ENCODE measurements at places on chromosomes 12 and 14.

- peak; percentile 93 for DNase-seq
Measured at GRCh38 chr14:105300542-105301102, at the start of gene BRF1. BRF1 (minus strand) TSS chr14:105301001; CDS start chr14:105300629, 372 bp downstream.

- no peak for DNase-seq
Measured at GRCh38 chr14:24395609-24396582, 2.9 kb upstream of the NYNRIN start.

DNA sequence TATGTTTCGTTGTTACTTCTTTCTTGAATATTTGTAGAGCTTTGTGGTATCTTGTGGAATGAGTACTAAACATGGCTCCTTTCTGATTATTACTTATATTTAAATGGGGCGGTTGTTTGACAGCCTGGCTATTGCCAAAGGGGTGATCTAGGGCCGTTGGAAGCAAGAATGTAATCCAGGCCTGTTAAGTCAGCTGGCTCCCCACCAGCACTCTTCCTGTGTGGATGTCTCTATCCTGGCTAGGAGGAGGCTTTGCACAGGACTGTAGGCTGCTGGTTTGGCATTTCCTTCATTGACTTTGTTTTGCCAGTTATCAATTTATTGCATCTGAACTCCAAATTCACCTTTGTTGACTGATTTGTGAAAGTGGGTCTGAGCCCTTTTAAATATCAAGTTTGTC, 5.6 kb downstream of the FAM234B start:
- no peak for DNase-seq

GRCh38 chr12:30877105-30877875, 49.3 kb upstream of the TSPAN11 start:
- no peak for DNase-seq

DNA sequence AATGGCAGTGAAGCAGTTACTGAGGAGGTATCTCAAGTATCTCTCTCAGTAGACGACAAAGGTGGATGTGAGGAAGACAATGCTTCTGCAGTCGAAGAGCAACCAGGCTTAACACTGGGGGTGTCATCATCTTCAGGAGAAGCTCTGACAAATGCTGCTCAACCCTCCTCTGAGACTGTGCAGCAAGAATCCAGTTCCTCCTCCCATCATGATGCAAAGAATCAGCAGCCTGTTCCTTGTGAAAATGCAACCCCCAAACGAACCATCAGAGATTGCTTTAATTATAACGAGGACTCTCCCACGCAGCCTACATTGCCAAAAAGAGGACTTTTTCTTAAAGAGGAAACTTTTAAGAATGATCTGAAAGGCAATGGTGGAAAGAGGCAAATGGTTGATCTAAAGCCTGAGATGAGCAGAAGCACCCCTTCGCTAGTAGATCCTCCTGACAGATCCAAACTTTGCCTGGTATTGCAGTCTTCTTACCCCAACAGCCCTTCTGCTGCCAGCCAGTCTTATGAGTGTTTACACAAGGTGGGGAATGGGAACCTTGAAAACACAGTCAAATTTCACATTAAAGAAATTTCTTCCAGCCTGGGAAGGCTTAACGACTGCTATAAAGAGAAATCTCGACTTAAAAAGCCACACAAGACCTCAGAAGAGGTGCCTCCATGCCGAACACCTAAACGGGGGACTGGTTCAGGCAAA, 216.6 kb downstream of the AKAP6 start:
- DNase-seq = no peak

DNA sequence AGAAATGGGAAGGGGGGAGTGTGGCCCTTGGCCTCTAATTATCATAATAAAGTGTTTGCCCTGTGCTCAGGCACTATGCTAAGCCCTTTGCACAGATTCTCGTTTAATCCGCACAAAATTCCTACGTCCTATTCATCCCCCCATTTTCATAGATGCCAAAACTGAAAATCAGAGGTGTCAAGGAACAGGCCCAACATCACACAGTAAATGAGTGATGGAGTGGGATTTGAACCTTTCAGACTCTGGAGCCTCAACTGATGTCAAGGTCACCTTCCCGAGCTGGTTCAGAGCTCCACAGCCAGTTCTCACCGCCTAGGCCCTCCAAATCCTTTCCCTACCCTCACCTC, 80.7 kb downstream of the IRF2BPL start:
- DNase-seq = no peak

- peak; percentile 77 for DNase-seq
Measured at GRCh38 chr14:93939304-93940229, 12.4 kb downstream of the FAM181A start.

DNA sequence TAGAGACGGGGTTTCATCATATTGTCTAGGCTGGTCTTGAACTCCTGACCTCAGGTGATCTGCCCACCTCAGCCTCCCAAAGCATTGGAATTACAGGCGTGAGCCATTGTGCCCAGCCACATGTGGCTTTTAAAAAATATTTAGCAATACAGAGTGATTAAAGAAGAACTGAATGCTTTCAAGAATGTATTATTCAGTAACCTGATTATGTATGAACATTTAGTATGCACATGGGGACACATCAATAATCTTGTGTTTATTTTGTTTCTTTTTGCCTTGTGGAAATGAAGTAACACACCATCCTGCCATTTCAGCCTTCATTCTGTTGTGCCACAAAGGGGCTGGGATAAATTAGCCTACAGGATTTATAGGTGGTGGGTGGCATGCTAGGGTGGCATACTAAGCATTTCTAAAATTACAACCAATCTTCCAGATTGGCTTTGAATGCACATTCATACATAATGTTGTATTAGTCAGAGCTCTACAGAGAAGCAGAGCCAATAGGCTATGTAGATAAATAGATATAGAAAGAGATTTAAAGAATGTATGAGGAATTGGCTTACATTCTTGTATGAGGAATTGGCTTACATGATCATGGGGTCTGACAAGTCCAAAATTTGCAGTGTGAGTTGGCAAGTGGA, 25.5 kb upstream of the TXNRD1 start:
- DNase-seq = no peak

- DNase-seq = no peak
Measured at GRCh38 chr12:79883216-79883615, 51.7 kb downstream of the PPP1R12A start.

Measured in activated gamma-delta T cell (primary cell).